ENCODE measurements at places on chromosomes 11 and 22.

DNA sequence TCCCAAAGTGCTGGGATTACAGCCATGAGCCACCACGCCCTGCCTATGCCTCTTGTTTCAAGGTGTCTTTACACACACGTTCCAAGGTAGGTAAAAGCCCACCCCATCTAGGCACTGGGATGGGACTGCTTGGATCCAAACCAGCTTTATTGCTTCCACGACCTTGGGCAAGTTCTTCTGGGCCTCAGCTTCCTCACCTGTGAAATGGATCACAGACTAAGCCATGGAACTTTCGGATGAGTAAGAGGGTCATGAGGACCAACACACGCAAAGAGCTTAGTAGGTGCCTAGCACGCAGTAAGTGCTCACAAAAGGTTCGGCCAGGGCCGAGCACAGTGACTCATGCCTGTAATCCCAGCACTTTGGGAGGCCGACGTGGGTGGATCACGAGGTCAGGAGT lies 15.6 kb downstream of the RHOD start:
- DNase-seq, result no peak

DNA sequence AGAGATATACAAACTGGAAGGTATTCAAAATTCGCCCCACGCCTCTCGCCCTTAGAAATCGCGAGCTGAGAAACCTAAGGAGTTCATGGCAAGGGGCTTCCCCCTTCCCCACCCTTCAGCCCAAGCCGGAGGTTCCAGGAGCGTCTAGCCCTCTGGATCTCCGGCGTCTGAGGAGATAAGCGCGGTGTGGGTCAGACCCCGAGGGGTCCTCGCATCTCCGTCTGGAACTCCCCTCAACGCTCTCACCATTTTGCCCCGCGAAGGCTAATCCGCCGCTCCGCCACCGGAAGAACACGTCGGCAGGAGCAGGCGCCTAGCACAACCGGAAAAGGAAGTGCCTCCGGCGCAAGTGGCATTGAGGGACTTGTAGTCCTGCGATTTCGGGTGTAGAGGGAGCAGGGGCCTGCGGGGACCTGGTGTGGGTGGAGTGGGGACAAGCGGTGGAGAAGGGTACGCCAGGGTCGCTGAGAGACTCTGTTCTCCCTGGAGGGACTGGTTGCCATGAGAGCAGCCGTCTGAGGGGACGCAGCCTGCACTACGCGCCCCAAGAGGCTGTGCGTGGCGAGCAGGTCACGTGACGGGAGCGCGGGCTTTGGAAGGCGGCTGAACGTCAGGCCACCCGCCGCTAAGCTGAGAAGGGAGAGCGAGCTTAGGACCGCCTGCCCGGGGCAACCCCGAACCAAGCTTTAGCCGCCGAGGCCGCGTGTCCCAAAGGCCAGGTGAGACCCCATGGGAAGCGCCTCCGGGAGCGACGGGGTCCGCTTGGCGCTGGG lies at the start of the genes FEN1 and TMEM258:
TSS of gene FEN1 (plus strand) at position 602 of the 773 bp plus-strand sequence. CDS start 2,451 bp downstream, outside the sequence.
TSS of gene TMEM258 (minus strand) at position 290 of the 773 bp plus-strand sequence. CDS start at position 249, 41 bp downstream.
- peak; percentile 62 for DNase-seq

- no peak for DNase-seq
Observed at GRCh38 chr11:19279451-19279850, 38.7 kb upstream of the E2F8 start.

GRCh38 chr11:79179087-79179486 lies 261.7 kb downstream of the TENM4 start:
- no peak for DNase-seq

DNA sequence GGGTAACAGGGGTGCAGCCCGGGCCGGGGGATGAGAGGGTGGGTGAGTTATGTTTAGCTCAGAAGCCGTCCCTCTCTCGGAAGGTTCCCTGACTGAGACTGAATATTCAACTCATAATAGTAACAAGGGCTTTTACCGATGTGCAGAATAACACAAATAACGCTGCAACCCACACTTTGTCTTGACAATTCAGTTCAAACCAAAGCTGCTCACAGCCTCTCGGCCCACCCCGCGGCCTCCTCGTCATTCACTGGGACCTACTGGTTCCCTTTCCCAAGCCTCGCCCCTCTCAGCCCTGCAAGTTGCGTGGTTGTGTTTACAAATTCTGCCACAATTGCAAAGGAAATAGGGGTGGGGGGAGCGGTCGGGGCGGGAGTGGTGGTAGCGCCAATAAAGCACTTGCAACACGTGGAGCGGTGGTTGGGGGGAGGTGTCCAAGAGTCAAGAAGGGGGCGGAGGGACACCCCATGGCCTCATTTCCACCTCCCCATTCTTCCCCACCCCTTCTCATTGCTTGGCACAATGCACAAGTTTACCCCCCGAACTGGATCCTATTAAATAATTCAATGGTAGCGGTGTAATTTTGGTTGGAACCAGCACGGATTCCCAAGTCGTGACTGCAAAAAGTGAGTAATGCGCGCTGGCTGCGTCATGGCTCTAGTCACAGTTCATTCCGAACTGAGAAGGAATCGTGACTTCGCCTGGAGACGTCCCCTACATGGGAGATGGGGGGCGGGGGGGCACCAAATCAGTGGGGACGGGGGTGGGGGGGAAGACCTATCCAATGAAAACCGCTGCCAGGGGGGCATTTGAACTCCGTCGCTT lies 102.0 kb upstream of the HSD17B12 start:
- DNase-seq, result no peak

- DNase-seq, result no peak
Observed at GRCh38 chr11:35288817-35289541, 130.4 kb downstream of the SLC1A2 start.

GRCh38 chr11:7696424-7696823 lies 9.9 kb downstream of the OVCH2 start:
- no peak for DNase-seq

GRCh38 chr11:16987205-16987568 lies 27.0 kb downstream of the PLEKHA7 start:
- no peak for DNase-seq

DNA sequence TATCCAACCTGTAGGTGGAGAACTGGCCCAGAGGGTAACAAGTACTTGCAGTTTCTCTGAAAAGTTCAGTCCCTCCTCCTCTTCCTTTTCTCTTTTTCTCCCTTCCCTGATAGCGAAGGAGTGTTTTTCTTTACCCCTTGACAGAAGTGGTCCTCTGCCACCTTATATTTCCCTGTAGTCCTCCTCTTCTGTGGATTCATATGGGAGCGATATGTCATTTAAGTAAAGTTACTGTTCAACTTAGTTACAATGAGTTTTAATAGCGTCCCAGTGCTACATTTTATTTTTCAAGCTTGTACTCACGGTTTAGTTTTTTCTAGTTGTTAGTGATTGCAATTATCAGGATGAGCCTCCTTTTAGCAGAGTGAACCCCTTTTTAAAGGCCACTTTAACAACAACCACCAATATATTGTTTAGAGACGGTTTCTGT lies 1.4 kb downstream of the PCF11 start:
- DNase-seq, result no peak

DNA sequence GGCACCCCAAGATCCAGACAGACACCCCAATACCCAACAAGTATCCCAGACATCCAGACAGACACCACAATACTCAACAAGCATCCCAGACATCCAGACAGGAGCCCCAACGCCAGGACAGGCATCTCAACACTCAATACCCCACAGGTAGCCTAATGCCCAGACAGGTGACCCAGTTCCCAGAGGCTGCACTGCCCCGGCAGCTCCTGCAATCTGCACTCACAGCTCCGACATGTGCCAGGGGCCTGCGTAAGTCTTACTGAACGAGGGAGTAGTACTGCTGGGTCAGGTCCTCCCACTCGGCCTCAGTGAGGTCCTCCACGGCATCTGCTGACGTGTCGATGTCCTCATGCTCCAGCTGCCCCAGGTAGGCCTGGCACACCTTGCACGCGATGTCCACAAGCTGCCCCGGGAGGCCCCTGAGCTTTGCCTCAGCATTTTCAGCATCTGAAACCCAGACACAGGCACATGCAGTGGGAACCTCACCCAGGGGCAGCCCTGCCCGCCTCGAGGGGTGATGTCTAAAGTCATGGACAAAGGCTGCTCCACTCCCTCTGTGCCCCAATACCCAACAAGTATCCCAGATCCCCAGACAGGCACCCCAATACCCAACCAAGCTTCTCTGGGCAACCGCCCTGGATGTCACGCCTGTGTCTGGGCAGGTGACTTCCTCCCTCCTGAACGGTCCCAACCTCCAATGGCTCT lies 16.6 kb downstream of the TTLL8 start:
- DNase-seq, result no peak

DNA sequence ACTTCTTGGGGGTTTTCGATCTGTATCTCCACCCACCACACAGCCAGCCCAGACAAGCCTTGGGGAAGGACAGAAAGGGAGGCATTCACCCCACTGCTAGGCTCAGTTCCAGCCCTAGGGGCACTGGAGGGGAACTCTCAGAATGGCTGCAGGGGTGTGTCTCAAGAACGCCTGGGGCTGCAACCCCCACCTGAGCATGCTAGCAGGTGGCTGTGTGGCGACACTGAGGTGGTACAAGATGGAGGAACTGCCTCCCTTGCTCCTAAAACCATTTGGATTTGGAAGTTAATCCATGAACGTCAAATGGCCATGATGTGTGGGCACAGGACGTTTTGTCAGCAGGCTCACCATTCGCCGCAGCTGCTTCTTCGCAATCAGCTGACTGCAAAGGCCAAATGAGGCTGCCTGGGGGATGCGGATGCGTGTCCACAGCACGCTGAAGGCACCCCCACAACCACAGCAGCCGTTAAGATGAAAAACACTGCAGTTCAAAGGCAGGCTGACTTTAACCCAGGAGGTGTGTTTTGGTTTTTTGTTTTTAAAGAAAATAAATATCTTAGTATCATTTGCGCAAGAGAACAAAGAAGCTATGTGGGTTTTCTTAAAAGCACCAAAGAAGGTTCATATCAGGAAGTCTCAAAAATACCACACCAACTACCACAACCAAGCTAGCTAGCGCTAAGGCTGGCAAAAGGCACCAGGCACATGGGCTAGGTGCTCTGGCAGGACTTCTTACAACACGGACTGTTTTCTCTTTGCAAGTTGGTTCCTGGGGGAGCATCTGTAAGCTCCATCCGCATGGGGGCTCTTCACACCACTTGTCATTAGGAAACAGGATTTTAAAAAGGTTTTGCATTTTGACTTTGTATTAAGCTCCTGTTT lies 22.2 kb upstream of the NAP1L4 start:
- no peak for DNase-seq

- no peak for DNase-seq
Observed at GRCh38 chr11:126189109-126189929, 22.1 kb downstream of the RPUSD4 start.

DNA sequence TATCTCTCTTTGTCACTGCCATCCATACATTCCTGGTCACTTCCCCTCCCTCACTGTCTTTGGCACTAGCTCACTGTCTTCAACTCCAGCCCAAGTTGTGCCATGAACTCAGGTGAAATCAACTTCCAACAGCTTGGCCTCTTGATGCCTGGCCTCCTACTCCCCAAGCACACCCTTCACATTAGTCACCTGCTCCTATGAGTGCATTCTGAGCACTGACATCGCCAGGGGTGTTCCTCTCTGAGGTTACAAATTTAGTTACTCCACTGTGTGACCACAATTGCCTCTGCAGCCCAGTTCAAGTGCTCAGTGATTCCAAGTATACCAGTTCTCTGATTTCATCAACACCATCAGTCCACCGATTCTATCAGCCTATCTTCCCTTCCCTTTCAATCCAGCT lies 10.8 kb downstream of the DRD2 start:
- DNase-seq, result no peak

DNA sequence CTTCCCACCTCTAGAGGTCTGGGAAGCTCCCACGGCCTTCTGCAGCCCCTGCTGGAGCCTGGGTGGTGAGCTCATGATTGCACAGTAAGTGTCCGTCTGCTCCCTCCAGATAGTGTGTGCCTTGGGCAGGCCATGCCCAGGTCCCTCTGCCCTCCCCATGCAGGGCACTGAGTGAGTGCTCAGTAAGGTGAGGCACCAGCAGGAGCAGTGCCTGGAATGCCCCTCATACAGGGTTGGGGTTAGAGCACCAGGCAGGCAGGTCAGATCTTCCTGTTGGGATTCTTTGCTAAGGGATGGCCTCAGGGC lies 50.3 kb downstream of the NAT10 start:
- DNase-seq, result no peak

DNA sequence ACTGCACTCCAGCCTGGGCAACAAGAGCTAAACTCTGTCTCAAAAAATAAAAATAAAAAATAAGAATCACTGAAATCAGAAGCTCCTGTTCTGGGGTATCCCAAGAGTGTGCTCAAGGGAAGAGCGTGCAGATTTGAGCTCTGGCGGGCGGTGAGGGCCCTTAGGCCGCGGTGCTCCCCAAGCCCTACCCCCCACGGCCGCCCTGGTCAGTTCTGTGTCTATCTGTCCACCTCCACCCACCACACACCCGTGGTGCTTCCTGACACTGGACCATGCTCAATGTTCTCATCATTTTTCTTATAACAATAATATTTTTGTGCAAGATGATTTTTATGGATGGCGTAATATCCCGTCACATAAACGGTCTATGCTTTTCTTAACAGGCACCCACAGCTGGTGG lies 71.1 kb downstream of the RTL6 start:
- DNase-seq, result no peak

- no peak for DNase-seq
Observed at GRCh38 chr11:32391956-32392553, 43.3 kb downstream of the WT1 start.

DNA sequence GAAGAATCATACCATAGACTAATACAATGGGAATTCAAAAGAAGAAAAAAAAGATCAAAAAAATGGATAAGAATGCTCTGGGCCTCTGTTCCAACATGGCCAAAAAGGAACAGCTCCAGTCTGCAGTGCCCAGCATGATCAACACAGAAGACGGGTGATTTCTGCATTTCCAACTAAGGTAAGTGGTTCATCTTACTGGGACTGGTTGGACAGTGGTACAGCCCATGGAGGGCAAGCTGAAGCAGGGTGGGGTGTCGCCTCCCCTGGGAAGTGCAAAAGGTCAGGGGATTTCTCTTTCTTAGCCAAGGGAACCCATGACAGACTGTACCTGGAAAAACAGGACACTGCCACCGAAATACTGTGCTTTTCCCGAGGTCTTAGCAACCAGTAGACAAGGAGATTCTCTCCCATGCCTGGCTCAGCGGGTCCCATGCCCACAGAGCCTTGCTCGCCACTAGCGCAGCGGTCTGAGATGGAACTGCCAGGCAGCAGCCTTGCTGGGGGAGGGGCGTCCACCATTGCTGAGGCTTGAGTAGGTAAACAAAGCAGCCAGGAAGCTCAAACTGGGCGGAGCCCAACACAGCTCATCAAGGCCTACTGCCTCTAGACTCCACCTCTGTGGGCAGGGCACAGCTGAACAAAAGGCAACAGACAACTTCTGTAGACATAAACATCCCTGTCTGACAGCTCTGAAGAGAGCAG lies 428.4 kb downstream of the MN1 start:
- no peak for DNase-seq

GRCh38 chr11:78202733-78203167 lies 14.0 kb downstream of the USP35 start:
- no peak for DNase-seq

GRCh38 chr22:20091690-20092476 lies 11.8 kb downstream of the DGCR8 start:
- no peak for DNase-seq

- no peak for DNase-seq
Observed at GRCh38 chr22:25008666-25009065, 56.1 kb downstream of the KIAA1671 start.

DNA sequence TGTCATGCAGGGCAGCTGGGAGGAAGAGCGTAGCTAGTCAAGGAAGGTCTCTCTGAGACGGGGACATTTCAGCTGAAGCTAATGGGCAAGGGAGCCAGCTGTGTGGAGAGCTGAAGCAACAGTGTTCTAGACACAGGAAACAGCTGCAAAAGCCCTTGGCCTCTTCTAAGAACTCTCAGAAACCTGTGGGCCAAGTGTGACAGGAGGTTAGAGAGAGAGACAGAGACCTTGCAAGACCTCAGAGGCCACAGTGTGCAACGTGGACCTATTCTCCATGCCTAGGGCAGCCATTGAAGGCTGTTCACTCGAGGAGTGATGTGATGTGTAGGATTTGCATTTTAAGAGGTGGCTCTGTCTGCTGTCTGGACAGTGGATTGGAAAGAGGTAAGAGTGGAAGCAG lies 48.7 kb upstream of the TNRC6B start:
- no peak for DNase-seq

Data from NCI-H1694 (cell line).